ENCODE measurements at places on chromosomes 1 and 21.

GRCh38 chr1:206513312-206514111, 6.2 kb downstream of the RASSF5 start:
- peak; percentile 63 for DNase-seq

DNA sequence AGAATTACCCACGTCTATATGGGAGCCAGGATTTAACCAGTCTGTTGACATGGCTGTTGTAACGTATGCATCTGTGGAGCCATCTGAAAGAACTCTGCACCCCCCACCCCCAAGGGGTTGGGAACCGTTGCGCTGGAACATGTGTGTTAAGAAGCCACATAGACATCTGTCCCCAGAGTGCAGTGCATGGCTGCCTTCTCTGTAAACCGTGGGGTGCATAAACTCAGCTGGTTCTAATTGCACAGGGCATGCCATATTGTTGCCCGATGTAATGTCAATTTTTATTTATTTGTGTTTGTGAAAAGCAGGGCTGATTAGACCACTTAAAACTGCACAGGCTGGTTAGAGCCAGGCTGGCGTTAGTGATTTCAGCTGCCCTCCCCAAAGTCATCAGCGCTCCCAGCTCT, 70.1 kb upstream of the ROR1 start:
- no peak for DNase-seq

- DNase-seq: no peak
Observed at GRCh38 chr1:65189576-65190115, 41.6 kb downstream of the AK4 start.

GRCh38 chr1:115924770-115925169, 51.5 kb upstream of the SLC22A15 start:
- no peak for DNase-seq

DNA sequence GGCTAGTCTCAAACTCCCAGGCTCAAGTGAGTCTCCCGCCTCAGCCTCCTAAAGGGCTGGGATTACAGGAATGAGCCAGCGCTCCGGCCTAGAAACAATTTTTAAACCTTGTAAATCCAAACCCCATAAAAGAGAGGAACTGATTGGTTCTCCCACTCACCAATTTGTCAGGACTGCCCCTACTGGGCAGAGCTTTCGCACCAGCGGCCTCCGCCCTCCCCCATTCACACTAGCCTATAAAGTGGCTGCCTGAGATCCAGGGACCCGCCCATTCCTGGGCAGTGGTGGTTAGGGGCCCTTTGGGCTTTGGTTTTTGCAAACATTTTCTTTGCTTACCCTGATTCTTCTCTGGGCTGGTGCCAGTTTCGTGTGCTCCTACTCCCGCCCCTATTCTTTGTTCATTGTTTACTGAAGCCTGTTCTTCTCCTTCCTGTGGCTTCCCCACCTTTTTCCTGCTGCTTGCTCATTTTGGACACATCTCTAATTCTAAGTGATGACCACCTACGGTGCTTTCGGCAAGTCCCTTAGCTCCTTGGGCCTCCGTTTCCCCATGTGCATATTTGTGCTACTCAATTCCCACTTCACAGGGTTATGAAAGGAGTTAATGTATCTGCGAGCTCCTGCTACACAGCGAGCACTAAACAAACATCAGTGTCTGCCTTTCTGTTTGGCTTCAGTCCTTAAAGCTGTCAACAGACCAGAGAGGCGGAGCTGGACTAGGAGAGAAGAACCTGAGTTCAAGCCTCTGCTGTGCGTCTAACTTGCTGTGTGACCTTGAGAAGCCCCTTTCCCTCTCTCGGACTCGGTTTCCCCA, 39.8 kb upstream of the CLIC4 start:
- DNase-seq: peak; percentile 73

DNA sequence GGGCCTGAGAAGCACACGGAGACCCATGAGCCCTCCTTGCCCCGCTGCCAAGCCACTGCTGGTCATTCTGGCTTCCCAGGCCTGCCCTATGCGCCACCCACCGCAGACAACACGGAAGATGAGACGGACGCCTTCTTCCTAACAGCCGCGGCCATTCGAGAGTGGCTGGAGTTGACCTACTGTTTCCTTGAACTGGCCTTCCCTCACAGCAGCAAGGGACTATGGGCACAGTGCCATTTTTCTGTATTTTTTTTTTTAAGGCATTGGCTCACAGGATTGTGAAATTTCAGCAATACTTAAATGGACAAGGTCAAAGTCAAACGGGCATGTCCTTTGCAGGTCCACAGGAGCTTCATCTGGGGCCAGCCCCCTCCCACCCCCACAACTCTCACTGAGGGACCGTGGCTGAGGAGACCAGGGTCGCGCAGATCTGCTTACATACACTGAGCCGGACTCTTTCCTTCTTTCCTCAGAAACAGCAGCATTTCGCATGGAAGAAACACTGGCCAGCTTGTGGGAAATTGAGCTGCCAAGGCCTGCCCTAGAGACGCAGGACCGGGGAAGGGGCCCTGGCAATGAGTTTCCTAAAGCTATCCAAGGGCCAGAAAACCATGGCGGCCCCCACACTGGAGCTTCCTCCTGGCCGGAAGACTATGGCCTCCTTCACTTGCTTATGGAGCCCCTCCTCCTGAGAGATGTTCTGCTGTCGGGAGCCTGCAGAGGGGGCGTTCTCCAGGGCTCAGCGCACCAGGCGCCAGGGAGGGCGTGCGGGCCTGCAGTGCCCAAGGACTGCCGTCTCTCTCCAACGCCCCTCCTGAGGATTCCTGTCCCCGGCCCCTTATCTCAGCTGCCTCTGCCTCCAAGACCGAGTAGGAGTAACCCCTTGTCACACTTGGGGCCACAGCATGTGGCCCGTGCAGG, 98.9 kb downstream of the PGBD5 start:
- peak; percentile 26 for DNase-seq

GRCh38 chr1:119535381-119535780, 28.4 kb downstream of the HSD3B1 start:
- no peak for DNase-seq

- no peak for DNase-seq
Observed at GRCh38 chr1:98331243-98331642, 330.3 kb upstream of the SNX7 start.

- no peak for DNase-seq
Observed at GRCh38 chr1:161779393-161779792, 13.3 kb downstream of the ATF6 start.

- DNase-seq: no peak
Observed at GRCh38 chr1:1001057-1001783, 1.3 kb upstream of the HES4 start.

- no peak for DNase-seq
Observed at GRCh38 chr1:226863446-226863845, 7.0 kb upstream of the PSEN2 start.

DNA sequence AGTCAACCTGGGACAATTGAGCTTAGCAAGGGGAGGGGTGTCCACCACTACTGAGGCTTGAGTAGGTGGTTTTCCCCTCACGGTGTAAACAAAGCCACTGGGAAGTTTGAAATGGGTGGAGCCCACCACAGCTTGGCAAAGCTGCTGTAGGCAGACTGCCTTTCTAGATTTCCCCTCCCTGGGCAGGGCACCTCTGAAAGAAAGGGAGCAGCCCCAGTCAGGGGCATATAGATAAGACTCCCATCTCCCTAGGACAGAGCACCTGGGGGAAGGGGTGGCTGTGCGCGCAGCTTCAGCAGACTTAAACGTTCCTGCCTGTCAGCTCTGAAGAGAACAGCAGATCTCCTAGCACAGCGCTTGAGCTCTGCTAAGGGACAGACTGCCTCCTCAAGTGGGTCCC, 758.4 kb downstream of the LTN1 start:
- no peak for DNase-seq

- no peak for DNase-seq
Observed at GRCh38 chr1:185789501-185790193, 55.5 kb downstream of the HMCN1 start.

DNA sequence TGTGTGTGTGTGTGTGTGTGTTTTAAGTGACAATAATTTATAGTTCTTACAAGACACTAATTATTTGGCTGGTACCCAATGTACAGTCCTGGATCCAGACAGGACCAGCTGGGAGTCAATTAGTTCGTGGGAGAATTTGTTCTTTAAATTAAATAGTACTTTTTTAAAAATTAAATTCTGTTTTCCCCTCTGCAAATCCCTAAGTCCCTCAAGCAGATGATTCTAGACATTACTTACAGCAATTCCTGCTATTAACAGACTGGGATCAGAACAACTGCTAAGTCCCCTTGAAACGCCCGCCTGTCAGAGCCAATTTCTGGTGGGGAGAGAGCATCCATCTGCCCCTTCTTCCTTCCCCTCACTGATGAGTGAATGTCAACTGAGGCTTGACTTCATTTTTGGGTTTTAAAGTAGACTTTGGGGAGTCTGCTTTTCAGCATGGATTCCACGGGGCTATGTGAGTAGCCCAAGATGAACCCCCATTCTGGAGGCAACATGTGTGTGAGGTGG, 83.9 kb downstream of the SMYD2 start:
- DNase-seq: no peak

DNA sequence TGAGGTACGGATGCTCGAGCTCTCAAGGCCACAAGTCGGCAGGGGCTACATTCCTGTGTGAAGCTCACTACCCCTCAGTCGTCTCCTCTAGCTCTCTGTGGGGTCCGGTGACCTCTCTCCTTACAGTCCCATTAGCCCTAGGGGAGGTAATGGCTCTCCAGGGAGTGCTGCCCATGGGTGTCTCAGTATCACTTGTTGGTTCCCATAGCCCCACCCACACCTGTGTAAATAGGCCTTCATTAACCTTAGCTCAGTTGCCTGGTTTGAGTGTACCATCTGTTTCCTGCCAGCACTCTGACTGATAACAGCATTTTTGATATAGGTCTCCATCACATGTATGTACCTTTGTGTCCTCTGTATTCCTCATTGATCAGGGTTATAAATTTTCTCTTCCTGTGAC, 133.2 kb upstream of the KCNJ15 start:
- peak; percentile 9 for DNase-seq

GRCh38 chr1:154581766-154582165, 14.2 kb downstream of the CHRNB2 start:
- DNase-seq: no peak

- DNase-seq: no peak
Observed at GRCh38 chr1:174269989-174270651, 110.8 kb downstream of the RABGAP1L start.

DNA sequence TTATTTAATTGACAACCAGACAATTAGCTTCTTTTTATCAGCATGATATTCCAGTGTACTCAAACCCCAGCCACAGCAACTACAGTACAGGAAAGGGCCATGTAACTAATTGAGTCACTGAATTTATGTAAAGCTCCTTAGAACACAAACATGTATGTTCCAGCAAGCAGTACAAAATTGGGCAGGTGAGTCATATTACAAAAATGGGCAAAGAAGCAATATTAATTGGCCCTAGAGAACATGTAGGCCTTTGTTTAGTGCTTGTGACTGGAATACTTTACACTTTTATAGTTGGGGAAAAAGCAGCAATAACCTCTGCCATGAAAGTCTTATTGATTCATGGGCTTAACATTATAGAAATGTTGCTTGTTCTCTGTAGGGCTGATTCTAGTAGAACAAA, 31.8 kb downstream of the CLEC20A start:
- DNase-seq: no peak

DNA sequence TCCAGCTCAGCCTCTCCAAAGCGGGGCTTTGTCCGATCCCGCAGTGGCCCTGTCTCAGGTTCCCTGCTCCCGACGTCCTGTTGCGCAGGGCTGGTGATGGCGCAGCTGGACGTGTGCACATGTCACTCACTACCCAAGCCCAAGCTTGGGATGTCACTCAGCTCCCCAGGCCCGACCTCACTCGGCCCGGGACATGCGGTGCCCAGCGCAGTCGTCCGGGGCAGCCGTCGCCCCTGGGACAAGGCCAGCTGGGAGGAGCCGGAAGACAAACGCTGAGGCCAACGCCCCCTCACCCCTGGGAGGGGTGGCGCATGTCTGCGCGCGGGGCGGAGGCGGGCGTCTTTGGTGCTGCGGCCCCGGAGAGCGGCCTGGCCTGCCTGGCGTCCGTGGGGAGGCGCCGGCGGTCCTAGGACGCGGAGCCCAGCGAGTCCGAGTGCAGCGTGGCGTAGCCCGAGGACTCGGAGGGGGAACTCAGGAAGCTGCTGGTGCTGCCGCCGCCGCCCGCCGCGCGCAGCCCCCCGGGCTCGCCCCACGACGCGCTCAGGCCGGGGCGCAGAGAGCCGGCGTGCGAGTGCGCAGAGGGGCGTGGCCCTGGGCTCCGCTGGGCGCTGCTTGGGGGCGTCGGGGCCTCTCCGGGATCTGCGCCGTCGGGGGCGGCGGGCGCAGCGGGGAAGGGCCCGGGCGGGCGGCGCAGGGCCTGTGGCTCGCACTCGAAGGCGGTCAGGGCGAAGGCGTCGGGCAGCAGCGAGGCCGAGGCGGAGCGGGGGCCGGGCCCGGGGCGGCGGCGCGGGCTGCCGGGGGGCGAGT, 5.2 kb downstream of the HES3 start:
- DNase-seq: no peak

GRCh38 chr1:114299331-114299975, 145.8 kb upstream of the SYT6 start:
- no peak for DNase-seq

- peak; percentile 31 for DNase-seq
Observed at GRCh38 chr1:65310078-65310587, 790 bp downstream of the DNAJC6 start.

All from body of pancreas (tissue), 4 donors.